ENCODE measurements at places on chromosomes 2 and 18.
A peak's percentile ranks its signal among the peaks of the same experiment; 100 is the strongest.

GRCh38 chr2:38362232-38362631 lies 14.8 kb downstream of the ATL2 start:
- DNase-seq = peak; percentile 33

GRCh38 chr2:197628043-197628500 lies 47.3 kb downstream of the RFTN2 start:
- no peak for DNase-seq

GRCh38 chr2:172366596-172367150 lies 60.7 kb upstream of the ITGA6 start:
- DNase-seq = no peak

DNA sequence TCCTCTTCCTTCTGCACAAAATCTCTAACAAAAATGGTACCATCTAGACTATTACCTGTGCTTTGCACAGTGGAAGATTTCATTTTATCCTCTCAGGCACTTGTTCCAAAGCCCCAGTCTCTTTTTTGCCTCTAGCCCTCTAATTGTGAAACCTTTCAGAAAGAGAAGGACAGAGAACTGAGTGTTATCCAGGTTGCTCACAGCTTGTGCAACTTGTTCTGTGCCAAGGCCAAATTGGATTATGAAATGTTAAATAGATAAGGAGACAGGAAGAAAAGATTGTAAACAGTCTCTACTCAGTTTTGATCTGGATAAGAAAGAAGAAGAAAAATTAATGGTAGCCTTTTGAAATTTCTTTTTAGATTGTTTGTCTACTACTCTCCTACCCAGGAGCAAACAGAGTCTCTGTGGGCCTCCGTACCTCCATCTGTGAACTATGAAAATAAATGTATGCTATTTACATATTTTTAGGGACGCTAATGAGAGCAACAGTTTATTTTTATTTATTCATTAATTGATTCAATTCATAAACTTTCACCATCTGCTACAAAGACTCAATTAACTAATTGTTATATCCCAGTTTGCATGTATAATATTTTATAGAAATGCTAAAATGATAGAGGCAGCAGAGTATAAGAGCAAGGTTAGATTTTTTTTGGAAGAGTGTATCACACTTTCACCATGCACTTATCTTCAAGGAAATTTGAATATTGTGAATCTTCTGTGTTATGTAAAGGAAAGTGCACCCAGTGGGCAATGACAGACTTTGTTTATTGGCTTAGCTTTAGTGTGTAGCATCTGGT lies 339.0 kb upstream of the ETAA1 start:
- DNase-seq = peak; percentile 3

DNA sequence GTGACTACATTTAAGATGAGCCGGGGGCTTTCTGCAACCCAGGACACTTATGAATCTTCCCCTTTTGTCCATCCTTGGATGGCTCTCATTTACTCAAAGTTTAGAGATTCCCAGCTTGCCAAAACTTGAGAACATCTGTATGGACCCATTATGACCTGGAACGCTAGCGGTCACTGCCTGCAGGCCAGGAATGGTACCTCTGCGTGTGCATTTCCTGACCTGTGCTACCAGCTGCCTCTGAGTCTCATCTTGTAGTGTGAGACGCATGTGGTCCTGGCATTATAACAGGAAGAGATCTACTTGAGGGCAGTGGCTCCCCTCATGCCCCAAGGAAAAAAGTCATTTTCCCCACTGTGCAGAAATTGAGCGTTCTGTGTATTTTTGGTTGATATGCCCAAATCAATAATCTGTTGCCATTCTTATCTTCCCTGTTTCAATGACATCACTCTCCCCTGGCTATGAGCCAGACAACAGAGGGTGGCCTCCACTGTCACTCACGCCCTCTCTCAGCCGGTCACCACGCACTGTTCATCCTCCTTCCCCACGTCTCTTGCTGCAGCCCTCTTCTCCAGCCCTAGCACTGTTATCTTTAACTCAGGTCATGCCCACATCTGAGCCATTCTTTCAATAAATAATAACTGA lies 28.5 kb upstream of the NPAS2 start:
- no peak for DNase-seq

DNA sequence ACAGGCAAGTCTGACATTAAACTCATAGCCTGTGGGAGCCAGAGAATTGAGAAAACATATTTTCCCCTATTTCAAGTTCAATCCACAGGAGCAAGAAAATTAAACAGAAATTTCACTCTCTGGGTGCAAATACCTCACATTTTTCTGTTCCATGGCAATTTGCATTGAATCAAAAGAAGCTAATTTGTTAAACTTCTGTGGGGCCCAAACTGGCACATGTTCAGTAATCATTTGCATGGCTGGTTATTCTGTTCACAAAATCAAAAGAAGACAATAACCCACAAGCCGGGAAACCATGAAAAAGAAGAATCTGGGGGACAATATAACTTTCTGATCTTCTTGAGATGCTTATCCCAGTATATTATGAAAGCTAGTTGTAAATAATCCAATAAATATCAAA lies 363.1 kb downstream of the LRP1B start:
- DNase-seq = no peak

DNA sequence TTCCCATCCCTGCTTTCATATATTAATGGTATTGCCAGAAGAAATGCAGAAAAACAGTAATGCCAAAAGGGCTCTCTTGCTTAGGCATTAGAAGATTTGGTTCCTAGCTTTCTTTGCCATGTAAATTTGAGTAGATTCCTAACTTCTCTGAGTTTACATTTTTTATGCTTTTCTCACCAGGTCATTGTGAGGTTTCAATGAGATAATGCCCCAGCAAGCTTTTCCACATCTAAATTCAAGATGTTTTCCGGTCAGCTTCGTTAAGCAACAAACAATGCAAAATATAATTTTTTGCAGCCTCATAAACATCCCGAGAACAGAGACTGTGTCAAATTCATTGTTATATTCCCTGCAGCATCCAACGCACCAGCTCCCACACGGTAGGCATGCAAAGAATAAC lies 44.9 kb downstream of the NCKAP5 start:
- DNase-seq = no peak

GRCh38 chr2:211867845-211868451 lies 670.7 kb downstream of the ERBB4 start:
- no peak for DNase-seq

- no peak for DNase-seq
Measured at GRCh38 chr2:79547568-79547967, 34.7 kb downstream of the CTNNA2 start.

- DNase-seq = peak; percentile 46
Measured at GRCh38 chr18:31424383-31424988, 23.1 kb upstream of the DSG3 start.

- no peak for DNase-seq
Measured at GRCh38 chr2:31404827-31405226, 9.7 kb downstream of the XDH start.

GRCh38 chr18:55477499-55477859 lies 110.5 kb downstream of the TCF4 start:
- no peak for DNase-seq

- no peak for DNase-seq
Measured at GRCh38 chr2:240326246-240326645, 109.2 kb upstream of the GPC1 start.
